ENCODE measurements at places on chromosomes 7 and 10.
A peak's percentile ranks its signal among the peaks of the same experiment; 100 is the strongest.

GRCh38 chr10:12909836-12910185 lies 91.7 kb downstream of the CCDC3 start:
- DNase-seq = no peak

GRCh38 chr10:58885146-58885545 lies 291.3 kb upstream of the PHYHIPL start:
- no peak for DNase-seq

DNA sequence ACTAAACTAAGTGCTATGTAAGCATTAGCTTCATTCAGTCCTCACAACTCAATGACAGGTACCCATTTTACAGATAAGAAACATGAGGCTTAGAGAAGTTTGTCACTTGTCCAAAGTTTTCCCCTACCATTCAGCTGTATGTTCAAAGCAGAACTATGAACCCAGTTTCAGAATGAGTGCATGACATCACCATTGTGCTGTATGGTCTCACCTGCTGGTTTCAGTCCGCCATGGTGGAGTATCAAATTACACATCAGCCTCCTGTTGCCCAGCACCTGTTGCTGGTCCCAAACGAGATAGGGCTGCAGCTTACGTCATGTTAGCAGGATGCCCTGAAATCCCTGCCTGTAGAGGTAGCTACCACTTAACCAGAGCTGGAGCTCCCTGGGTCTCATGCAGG lies 95.0 kb downstream of the DYNC1I1 start:
- DNase-seq = no peak

DNA sequence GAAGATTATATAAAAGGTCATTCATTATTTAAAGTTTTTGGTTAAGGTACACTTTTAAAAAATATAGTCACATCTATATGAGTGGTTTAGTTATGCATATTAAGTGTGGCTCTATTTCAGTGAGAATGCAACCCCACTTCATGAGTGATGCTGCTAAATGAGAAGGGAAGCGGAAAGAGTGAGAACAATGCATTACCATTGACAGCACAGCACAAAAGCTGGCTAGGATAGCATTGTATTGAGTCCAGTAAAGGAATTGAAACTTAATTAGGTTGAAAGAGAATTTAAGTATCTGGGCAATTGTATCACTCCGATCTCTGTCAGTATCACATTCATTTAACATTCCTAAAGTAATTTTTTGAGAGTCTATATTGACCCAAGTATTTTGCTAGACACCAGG lies 13.2 kb downstream of the POM121L12 start:
- DNase-seq = no peak

GRCh38 chr7:150968056-150968733 lies 9.9 kb downstream of the KCNH2 start:
- no peak for DNase-seq

GRCh38 chr10:48493083-48493871 lies 111.6 kb downstream of the ARHGAP22 start:
- DNase-seq = no peak

DNA sequence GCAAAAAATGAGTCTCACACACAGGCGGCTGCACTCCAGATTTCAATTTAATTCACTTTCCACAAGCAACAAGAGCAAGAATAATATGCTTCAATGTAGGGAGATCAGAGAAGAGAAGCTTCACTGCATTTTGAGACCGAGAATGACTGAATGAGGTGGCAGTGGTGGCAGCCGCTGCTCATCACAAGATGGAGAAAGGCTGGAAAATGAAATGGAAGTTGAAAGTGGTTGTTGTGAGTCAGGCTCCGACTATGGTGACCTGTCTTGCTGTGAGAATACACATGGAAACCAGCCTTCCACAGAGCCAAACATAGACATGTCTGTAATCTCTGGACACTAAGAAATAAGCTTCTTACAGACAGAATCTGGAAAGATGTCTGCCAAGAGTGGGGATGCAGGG lies 499.6 kb upstream of the LRRN3 start:
- DNase-seq = no peak

DNA sequence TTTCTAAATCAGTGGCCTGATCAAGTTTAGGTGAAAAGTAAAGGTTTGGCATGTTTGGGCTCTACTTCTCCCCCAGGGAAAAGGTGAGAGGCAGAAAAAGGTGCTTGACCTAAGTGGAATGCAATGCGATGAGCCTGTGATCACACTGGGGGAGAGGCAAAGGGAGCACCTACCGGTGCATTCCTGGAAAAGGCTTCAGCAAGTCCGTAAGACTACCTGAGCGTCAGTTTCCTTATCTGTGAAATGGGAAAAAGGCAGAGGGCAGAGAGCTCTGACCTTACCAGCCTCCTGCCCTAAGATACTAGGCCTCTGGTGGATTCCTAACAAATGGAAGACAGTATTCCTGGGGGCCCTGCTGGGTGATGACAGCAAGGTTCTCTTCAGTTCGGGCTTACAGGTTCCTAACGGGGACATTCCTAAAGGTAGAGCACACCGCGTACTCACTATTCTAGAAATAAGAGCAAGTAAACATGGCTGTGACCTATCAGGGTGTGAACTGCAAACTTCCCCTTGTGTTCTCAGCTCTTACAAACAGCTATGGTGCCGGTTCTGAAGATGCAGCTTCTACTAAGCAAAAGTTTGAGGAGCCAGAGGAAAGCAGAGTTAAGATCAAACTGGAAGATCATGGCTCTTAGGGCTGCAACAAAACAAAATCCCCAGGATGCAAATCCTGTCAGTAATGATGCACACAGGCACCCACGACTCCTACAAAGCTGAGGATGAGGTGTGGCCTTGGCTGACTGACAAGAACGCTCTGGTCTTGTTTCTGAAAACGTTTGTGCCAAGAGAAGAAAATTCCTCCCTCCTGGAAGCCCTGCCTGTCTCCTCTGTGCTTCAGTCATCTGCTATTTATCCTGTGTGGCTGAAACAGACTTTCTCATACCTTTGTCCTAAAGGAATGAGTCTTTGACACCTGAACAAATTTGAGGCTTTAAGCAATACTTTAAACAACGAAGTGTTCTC lies 13.3 kb upstream of the ACSL5 start:
- peak; percentile 34 for DNase-seq

DNA sequence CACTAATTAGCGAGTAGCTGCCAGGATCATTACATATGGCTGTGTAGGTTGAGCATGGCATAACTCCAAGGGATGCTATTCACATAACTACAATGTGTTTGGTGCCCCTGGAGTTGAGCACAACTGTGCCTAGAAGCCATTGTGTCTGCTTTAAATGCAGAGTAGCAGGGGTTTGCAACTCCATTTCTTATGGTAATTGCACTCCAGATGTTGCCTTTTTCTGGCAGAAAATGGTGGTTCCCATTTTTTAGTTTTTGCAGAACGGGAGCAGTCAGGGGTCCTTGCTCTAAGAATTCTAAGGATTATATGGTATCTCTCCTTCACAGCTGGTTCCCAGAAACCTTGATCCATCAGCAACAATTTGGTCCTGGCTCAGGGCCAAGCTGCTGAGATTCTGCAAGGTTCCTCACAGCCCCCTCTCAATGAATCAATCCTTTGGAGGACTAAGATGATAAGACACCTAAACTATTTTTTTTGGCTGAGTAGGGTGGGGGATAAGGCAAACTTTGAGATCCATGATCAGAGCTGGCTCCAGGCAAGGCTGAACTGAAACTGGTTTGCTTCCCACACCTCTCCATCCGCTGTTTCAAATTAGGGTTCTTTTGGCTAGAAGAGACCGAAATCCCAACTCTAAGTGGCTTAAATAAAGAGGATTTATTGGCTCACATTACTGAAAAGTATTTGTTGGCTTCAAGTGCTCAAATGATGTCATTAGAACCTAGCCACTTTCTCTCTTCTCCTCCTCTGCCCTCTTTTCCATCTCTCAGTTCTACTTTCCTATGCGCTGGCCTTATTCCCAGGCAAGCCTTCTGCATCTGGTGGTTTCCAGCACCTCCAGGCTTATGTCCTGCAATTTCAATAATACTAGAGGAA lies 97.5 kb upstream of the CCDC6 start:
- no peak for DNase-seq

DNA sequence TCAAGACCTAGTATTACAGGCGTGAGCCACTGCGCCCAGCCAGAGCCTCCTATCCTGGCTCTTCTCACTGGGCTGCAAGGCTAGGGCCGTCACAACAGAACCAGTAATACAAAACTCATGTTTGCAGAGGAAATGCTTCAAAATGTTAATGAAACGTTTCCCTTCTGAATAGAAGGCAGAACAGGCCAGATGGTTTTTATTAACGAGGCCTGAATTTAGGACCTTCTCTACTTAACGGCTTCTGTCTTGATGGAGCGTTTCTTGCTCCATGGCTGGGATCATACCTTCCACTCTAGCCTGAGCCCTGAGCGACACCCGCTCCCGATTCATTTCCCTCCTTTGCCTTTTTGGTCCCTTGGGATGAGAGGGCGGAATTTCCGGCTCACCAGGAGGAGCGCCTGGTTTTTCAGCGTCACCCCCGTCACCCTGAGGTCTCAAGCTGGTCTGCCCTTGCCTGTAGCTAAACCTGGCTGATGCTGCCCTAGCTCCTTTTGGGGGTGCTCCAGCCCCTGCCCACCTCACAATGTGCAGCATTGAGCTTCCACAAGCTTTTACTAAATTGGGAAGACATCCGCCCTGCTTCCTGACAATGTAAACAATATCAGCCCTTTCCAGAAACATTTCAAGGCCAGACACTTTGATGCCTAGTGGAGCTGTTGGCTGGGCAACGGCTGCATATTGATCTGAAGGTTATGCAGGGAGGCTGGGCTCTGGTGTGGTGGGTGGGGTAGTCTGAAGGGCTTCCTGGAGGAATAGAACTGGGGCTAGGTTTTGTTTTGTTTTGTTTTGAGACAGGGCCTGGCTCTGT lies 5.2 kb downstream of the CLIP2 start:
- peak; percentile 72 for DNase-seq

DNA sequence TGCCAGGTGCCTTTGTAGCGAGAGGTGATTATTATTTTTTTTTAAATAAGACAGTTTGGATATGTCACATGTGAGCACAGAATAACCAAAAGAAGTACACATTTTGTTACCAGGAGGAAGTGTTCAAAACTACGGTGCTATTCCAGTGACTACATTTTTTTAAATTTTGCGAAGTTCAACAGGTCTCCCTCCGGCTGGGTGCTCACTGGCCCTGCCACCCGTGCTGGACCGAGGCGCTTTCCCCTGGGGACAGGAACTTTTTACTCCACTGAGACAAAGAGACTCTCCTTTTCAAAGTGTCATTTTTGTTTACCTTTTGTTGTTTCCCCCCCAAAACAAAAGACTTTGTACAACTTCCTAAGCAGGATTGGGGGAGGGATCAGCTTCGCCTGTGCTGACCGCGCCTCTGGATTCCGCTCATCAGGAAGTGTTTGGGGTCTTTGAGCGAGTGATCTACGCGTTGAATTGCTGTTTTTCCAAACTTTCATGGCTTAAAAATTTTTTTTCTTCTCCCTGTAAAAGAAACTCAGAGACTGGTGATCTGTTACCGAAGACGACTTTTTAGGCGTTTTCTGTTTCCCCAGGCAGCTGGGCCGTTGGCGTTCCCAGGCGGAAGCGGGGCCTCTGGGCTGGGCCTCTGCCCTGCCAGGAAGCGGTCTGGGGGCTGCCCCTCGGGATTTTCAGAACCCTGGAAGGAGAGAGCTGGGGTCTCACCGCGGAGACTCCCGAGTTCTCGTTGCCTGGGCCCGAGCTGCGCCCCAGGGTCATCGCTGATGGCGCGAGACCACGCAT lies 7.2 kb downstream of the EN2 start:
- no peak for DNase-seq

GRCh38 chr7:96921231-96921630 lies 84.1 kb upstream of the DLX6 start:
- no peak for DNase-seq

GRCh38 chr7:68406480-68406879 lies 1191.8 kb upstream of the AUTS2 start:
- no peak for DNase-seq

DNA sequence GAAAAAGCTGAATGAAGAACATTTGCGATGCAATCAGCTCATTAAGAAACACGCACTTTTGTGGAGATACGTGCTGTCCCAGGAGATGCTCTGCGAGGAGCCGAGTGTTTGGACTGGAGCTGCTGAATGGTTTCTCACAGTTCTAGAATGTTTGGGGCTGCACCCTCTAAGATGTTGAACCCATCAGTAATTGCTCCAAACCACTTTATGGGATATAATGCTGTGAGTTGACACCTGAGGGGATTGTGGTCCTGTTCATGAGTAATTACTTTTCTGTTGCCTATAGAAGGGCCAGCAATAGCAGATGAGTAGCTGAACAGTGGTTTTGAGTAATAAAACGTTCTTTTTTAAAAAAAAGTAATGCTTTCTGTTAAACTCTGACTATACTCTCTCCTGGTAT lies 63.1 kb downstream of the IKZF1 start:
- DNase-seq = no peak

- DNase-seq = no peak
These were observed 197.1 kb upstream of the TMEM196 start for GRCh38 chr7:19970514-19970913.

GRCh38 chr7:7051206-7051877 lies 131.0 kb upstream of the C1GALT1 start:
- peak; percentile 7 for DNase-seq

DNA sequence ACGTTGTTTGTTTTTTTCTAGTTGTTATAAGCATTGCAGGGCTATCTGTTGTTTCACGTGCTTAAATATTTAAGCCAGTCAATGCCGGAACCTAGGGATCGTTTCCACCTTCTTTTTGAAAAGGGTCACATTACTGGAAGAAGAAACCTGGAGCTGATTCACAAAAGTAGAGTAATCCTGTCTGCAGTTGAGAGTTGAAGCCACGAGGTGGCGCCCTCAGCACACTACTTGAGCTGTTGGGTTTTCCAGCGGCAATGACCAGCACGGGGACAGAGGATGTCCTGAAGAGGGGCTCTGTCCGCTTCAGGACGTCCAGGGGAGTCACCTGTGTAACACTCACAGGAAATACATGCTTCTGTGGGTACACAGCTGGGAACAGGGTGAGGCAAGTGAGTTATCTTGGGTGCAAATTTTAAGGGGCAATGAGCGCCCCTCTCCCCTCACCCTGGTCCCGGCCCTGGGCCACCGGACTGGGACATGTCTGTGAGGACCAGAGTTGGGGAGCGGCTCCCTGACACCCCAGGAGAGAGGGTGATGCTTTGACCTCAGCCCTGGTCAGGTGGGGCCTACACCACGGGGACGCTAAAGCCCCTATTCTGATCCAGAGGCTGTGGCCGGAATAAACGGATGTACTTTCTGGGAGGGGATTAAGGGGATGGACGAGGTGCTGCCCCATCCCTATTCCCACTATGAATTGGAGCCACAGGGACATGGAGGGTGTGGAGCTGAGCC lies 26.3 kb upstream of the WDFY4 start:
- peak; percentile 72 for DNase-seq

DNA sequence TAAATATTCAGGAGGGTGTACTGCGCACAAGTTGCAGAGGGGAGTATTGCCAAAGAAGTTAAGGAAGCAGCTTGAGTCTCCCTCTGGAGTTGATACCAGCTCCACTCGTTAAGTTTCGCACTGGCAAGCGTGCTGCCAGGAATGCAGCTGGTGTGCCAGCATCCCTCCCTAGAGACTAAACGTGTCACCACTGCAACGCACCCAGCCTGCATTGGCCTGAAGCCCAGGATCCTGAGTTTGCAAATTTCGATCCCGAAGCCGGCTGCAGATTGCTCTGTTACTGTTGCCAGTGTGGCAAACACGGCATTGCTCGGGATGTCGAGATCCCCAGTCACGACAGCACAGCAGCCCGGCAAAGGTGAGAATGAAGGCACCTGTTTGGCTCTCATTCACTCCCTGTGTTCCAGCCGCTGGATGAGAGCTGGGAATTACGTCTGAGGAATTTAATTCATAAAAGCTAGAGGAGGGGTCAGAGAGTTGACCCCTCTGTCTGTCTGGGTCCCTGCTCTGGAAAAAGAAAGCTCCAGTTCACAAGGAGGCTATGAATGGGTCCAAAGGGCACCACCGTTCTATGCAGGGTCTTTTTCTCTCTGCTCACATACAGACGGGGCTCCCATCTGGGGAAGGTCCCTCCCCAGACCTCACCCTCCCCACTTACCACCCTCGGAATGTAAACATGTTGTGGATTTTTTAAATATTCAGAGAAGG lies 61.0 kb downstream of the NRP1 start:
- DNase-seq = peak; percentile 94
